ENCODE measurements at places on chromosomes 1 and 21. TPM values are rescaled to one million over a fixed set of nuclear protein-coding genes. Genes with fewer than 3 reads are reported as not detected.
A peak's percentile ranks its signal among the peaks of the same experiment; 100 is the strongest.

DNA sequence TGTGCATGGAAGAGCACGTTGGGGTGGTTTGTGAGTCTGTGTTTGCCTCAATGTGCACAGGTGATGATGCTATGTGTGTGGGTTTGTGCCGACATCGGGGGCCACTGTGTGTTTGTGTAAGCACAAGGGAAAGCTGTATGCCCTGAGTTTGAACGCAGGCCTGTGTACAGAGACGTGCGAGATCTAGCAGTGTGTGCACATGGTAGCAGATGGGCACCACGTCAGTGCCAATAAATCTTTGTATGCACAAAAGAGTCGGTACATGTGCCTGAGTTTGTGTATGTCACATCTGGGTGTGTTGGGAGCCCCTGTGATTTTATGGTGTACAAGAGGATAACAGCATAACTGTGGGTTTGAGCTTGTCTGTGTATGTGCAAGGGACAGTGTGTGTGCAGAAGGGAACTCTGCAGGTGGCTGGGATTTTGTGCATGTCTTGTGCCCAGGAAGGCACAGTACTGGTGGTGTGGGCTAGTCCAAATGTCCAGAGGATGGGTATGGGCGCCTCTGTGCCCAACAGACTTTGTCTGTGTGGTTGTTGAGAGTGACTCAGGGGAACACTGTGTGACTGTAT is 32.0 kb upstream of the WASF2 start:
- DNase-seq = no peak

DNA sequence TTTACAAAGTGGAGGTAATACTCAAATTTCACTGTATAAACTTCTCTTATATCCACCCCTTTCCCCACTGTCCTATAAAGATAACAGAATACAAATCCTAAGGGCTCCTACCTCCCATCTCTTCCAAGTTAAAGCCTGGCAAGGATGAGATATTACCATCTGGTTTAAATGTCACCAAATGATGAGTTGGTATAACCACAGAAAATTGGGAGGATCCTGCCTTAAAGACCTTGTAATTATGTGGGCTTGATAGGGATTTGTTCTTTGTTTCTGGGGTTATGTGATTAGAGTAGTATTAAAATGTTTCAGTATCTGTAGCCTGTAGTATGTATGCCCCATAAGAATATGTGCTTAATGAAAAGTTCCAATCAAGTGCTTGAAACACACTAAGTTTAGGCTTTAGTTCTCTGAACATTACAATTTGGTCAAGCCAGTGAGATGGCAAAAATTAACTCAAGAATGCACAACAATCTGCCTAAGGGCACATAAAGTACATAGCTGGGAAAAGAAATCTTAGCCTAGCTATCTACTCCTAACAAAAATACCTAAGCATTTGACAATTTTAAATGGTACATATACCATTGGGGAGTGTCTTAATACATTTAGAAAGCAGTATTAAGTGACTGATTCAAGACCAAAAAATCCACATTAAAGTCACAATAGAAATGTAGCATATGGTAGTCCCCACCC is 14.0 kb downstream of the KDM5B start:
- no peak for DNase-seq

Gene MAP1LC3C
- 9.8 TPM for total RNA-seq

GRCh38 chr21:41840880-41841279 is 38.3 kb downstream of the PRDM15 start:
- DNase-seq = no peak

DNA sequence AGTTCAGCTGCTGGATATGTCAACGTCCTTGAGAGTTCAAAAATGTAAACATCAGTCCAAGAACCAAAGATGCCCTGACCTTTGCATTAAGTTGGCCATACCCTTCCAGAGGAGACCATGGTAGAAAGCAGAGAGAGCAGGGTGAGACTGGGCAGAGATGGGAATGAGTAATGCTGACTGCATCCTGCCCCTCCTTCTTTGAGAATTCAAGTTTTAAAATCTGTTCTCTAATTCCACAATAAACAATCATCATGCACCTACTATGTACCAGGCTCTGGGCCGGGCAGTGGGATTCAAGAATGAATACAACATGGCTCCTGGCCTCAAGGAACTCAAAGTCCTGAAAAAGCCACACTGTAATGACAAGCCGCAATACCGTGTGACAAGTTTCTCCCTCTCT is 3.9 kb upstream of the HAO2 start:
- DNase-seq = no peak

DNA sequence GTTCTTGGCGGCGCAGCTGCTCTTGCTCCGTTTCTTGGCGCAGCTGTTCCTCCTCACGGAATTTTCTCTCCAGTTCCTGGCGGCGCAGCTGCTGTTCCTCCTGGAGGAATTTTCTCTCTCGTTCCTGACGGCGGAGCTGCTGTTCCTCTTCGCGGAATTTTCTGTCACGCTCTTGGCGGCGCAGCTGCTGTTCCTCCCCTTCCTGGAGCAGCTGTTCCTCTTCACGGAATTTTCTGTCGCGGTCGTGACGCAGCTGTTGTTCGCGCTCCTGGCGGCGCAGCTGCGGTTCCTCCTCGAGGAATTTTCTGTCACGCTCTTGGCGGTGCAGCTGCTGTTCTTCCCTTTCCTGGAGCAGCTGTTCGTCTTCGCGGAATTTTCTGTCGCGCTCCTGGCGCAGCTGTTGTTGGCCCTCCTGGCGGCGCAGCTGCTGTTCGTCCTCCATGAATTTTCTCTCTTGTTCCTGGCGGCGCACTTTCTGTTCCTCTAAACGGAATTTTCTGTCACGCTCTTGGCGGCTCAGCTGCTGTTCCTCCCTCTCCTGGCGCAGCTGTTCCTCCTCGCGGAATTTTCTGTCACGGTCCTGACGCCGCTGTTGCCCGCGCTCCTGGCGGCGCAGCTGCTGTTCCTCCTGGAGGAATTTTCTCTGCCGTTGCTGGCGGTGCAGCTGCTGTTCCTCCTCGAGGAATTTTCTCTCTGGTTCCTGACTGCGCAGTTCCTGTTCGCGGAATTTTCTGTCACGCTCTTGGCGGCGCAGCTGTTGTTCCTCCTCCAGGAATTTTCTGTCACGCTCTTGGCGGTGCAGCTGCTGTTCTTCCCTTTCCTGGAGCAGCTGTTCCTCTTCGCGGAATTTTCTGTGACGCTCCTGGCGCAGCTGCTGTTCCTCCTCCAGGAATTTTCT is 7.0 kb downstream of the TCHH start:
- no peak for DNase-seq

- no peak for DNase-seq
These were observed 32.0 kb upstream of the SLC30A1 start for GRCh38 chr1:211610779-211611556.

DNA sequence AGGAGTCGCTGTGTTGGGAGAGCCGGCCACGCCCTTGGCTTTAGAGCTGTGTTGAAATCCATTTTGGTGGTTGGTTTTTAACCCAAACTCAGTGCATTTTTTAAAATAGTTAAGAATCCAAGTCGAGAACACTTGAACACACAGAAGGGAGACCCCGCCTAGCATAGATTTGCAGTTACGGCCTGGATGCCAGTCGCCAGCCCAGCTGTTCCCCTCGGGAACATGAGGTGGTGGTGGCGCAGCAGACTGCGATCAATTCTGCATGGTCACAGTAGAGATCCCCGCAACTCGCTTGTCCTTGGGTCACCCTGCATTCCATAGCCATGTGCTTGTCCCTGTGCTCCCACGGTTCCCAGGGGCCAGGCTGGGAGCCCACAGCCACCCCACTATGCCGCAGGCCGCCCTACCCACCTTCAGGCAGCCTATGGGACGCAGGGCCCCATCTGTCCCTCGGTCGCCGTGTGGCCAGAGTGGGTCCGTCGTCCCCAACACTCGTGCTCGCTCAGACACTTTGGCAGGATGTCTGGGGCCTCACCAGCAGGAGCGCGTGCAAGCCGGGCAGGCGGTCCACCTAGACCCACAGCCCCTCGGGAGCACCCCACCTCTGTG is 4.7 kb downstream of the C1orf35 start:
- DNase-seq = peak; percentile 69

DNA sequence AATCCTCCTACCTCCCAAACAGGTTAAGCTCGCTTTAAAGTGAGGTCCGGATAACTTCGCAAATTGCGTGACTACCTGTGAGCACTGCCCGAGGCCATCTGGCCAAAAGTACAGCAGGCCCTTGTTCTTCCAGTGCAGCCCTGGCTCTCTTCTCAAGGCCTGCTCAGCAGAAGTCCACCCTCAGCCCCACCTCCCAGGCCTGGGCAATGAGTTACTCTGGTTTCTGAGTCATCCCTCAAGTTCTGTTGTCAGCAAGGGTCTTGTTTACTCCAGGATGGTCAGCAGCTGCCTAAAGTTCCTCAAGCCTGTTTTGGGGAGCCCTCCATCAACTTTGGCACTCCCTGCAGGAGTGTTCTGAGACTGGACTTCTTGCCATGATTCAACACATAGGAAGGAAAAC is 101.7 kb downstream of the BCAR3 start:
- peak; percentile 84 for DNase-seq

Gene MSH4
- not detected for total RNA-seq

DNA sequence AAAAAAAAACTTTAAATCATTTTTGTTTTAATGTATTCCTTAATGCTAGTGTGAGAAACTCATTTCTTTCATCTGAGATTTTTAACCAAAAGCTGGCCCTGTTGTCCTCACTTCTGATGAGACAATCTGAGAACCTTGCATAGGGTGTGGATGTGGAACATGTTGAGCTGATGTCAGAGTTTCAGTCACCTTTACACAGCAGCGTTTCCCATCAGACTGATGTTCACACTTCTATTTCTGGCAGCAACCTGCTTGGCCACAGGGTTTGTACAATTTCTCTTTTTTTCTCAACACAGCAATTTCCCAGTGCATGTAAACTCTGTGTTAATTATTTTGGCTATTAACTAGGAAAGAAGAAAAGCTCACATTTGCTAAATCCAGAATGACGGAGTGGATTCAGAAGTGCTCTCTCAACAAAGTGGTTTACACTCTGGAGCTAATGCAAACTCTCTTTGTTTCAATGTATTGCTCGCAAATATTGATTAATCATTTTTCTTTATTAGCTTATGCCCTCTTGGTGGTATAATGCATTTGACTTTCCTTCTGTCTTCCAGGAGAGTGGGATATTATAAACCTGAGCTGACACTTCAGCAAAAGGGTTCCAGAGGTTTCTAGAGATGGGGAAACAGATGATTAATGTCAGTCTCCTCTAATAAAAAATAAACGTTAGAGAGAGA is 70.5 kb upstream of the HSPA13 start:
- DNase-seq = no peak

DNA sequence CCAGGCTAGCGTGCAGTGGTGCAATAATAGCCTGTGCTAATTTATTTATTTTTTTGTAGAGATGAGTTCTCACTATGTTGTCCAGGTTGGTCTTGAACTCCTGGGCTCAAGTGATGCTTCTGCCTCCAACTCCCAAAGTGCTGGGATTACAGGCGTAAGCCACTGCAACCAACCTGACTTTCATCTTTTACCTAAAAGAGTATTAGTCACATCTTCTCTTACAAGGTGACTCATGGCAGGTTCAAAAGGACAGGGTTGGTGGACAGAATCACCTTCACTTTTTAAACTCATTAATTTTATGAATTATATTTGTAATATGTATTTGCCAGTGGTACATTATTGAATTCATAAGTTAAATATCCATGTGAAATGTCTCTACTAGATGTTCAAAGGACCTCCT is 18.1 kb downstream of the JAM2 start:
- DNase-seq = no peak

GRCh38 chr1:156657741-156658319 is 15.9 kb downstream of the BCAN start:
- DNase-seq = no peak

GRCh38 chr1:16013220-16013907 is 4.5 kb downstream of the HSPB7 start:
- no peak for DNase-seq

- DNase-seq = peak; percentile 45
These were observed 34.3 kb downstream of the GPR137B start for GRCh38 chr1:236176337-236177336.

- DNase-seq = no peak
These were observed 35.6 kb downstream of the COL6A1 start for GRCh38 chr21:46017148-46017547.

GRCh38 chr1:196856053-196856452 is 31.8 kb upstream of the CFHR4 start:
- DNase-seq = no peak

DNA sequence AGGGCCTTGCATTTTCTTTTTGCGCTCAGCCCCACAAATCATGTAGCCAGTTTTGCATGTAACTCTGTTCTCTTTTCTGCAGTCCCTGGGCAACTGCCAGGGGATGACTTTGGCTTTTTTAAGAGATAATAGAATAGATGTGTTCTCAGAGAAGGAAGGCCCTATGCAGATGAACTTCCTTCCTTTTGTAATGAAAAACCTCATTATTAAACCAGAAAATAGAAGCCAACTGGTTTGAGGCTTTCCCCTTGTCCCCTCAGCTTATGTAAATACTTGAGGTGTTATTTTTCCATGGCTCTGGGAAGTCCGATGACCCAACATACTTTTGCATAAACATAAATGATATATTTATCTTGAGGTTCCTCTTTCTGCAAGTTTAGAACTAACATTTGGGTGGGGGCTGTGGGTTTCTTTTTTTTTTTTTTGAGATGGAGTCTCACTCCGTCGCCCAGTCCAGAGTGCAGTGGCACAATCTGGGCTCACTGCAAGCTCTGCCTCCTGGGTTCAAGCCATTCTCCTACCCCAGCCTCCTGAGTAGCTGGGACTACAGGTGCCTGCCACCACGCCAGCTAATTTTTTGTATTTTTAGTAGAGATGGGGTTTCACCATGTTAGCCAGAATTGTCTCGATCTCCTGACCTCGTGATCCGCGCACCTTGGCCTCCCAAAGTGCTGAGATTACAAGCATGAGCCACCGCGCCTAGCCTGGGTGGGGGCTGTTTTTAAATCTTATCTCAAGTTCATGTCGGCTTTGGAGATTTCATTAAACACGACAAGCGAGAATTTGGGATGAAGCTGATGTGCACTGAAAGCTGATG is 14.4 kb upstream of the FCRL5 start:
- DNase-seq = no peak

Gene OR2T29
- not detected for total RNA-seq

Gene HPDL
- total RNA-seq = 1.00 TPM

- no peak for DNase-seq
These were observed 5.0 kb downstream of the PHC2 start for GRCh38 chr1:33425900-33426299.

GRCh38 chr1:32759521-32759981 is 57.0 kb upstream of the SYNC start:
- DNase-seq = no peak

- no peak for DNase-seq
These were observed 95.1 kb upstream of the F3 start for GRCh38 chr1:94636624-94637023.

- DNase-seq = no peak
These were observed 322.1 kb upstream of the LYPLAL1 start for GRCh38 chr1:218851586-218851985.

All from mesenteric fat pad (tissue), 1 donor.